ENCODE measurements at places on chromosomes 3 and 15. TPM values are rescaled to one million over a fixed set of nuclear protein-coding genes. Genes with fewer than 3 reads are reported as not detected.
A peak's percentile ranks its signal among the peaks of the same experiment; 100 is the strongest.

CEMIP gene
- total RNA-seq = 2.1 TPM

CCDC191 gene
- 3.1 TPM for total RNA-seq

ABHD17C gene
- total RNA-seq = 152 TPM

TRPC1 gene
- 2.2 TPM for total RNA-seq

AMOTL2 gene
- 17.8 TPM for total RNA-seq

MKRN3 gene
- total RNA-seq = 1.0 TPM

HCLS1 gene
- 9.2 TPM for total RNA-seq

- no peak for DNase-seq
- H3K4me1 ChIP-seq = no peaks in the 10 kb centered on the region
- no peak overlapping the region for H3K27ac ChIP-seq
- no peaks in the 10 kb centered on the region for H3K36me3 ChIP-seq
Observed at GRCh38 chr3:193016437-193016901, 98.8 kb upstream of the MB21D2 start.

- no peak for DNase-seq
- H3K36me3 ChIP-seq = no peaks in the 10 kb centered on the region
- H3K27ac ChIP-seq = no peak overlapping the region
- H3K4me3 ChIP-seq = no peak overlapping the region
- no peaks in the 10 kb centered on the region for H3K27me3 ChIP-seq
Observed at GRCh38 chr3:74119221-74119620, 494.5 kb upstream of the PDZRN3 start.

GRCh38 chr15:80487839-80488390 is 83.7 kb downstream of the ARNT2 start:
- H3K27ac ChIP-seq = no peak overlapping the region
- H3K4me3 ChIP-seq = no peak overlapping the region
- no peaks in the 10 kb centered on the region for H3K4me1 ChIP-seq
- DNase-seq = no peak

DNA sequence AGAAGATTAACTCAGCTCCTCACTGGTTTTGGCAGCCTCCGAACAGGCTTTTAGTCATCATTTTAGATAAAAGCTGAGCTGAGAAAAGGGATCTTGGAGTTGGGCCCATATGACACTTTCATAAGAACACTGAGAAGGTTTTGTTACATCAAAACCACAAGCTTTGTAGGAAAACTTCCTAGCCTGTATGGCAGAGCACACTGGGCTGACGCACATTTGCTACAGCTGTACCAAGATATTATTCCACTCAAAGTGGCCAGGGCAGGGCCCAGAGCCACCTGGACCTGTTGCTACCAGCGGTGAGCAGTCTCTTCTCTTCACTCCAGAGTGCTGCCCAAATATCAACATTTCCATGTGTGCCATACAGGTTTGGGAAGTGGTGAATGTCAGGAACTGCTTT is 160.5 kb upstream of the CCDC54 start:
- no peak for DNase-seq
- H3K4me3 ChIP-seq = no peak overlapping the region
- no peaks in the 10 kb centered on the region for H3K27me3 ChIP-seq
- H3K36me3 ChIP-seq = no peaks in the 10 kb centered on the region
- no peak overlapping the region for H3K27ac ChIP-seq
- H3K4me1 ChIP-seq = no peaks in the 10 kb centered on the region

DNA sequence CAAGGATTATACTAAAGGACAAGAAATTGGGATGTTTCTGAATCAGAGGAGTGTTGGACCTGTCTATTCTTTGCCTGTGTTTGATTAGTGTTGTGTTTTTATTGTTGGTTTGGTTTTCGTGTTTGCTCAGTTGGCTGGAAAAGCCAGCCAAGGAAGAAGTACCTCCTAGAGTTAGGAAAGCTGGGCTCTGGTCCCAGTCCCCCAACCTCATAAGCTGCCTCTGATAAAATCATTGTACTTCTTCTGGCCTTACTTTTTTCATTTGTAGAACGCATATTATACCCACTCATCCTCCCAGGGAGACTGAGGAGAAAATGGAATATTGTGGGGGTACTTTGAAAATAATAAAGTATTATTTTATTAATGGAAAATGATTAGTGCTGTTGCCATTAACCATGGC is 177.4 kb upstream of the TRIM42 start:
- no peaks in the 10 kb centered on the region for H3K27me3 ChIP-seq
- H3K27ac ChIP-seq = no peak overlapping the region
- H3K36me3 ChIP-seq = no peaks in the 10 kb centered on the region

GRCh38 chr3:153591561-153592245 is 429.7 kb downstream of the RAP2B start:
- no peak overlapping the region for H3K4me3 ChIP-seq
- no peak for DNase-seq
- no peak overlapping the region for H3K27ac ChIP-seq
- no peaks in the 10 kb centered on the region for H3K27me3 ChIP-seq

DNA sequence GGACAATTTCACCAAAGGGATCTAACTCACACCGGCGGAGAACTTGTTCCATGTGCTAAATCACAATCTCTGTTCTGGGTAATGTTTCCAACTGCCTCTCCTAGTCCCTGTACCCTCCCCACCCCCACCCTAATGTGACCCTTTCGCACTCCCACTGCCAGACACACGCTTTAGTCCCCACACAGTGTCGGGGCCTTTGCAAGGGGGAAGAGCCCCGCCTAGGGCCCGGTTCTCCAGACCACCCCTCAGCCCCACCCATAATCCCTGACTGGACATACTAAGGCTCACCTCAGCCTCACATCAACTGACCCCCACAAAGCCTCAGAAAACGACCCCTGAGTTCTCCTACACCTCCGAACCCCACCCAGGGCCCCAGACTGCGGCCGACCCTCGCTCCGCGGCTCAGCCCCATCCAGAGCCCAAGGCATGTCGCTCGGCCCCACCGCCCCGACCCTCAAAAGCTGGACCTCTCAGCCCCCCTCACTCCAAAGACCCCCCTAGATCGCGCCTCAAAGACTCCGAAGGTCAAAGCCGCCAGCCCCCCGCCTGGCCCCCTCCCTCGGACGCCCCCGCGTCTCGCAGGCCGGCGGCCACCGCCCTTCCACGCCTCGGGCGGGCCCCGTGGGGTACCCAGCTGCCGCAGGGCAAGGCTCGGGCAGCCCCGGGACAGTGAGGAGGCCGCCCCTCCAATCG is 72.0 kb upstream of the MAP4 start:
- DNase-seq = peak; percentile 46
- H3K4me3 ChIP-seq = peak overlapping the region; percentile 70
- no peaks in the 10 kb centered on the region for H3K36me3 ChIP-seq
- no peaks in the 10 kb centered on the region for H3K4me1 ChIP-seq
- H3K27ac ChIP-seq = peak overlapping the region; percentile 92

GRCh38 chr3:36774052-36774451 is 9.7 kb upstream of the DCLK3 start:
- no peak overlapping the region for H3K4me3 ChIP-seq
- no peaks in the 10 kb centered on the region for H3K4me1 ChIP-seq
- DNase-seq = no peak

- no peaks in the 10 kb centered on the region for H3K4me1 ChIP-seq
- H3K27ac ChIP-seq = no peak overlapping the region
- H3K36me3 ChIP-seq = no peaks in the 10 kb centered on the region
- no peaks in the 10 kb centered on the region for H3K27me3 ChIP-seq
- peak; percentile 44 for DNase-seq
- no peak overlapping the region for H3K4me3 ChIP-seq
Observed at GRCh38 chr15:85289677-85290365, 90.6 kb upstream of the AKAP13 start.

DNA sequence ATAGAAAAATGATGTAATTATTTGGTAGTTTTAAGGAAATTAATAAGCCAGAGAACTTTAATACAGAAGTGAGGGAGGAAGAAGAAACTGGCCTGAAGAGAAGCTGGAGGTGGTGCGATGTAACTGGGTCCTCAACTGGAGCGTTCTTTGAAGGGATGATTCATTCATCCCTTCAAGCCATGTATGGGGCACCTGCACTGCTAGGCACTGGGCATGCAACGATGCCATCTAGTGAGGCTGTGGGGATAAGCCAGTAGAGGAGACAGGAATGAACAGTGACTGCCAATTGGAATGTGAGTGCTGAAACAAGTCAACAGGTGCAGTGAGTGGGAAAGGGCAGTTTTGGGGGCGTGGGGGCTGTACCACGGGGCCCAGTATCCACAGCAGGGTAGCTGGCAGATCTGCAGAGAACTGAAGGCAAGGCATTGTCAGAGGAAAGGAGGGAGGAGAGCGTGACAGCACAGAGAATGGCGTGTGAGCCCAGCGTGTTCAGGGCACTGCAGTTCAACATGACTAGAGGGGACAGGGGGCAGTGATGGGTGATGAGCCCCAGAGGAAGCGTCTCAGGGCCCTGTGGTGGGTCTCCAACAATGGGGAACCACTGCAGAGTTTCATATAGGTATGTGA is 3.8 kb upstream of the KIF23 start:
- H3K27me3 ChIP-seq = no peaks in the 10 kb centered on the region
- no peak for DNase-seq
- H3K27ac ChIP-seq = no peak overlapping the region
- H3K36me3 ChIP-seq = no peaks in the 10 kb centered on the region

DNA sequence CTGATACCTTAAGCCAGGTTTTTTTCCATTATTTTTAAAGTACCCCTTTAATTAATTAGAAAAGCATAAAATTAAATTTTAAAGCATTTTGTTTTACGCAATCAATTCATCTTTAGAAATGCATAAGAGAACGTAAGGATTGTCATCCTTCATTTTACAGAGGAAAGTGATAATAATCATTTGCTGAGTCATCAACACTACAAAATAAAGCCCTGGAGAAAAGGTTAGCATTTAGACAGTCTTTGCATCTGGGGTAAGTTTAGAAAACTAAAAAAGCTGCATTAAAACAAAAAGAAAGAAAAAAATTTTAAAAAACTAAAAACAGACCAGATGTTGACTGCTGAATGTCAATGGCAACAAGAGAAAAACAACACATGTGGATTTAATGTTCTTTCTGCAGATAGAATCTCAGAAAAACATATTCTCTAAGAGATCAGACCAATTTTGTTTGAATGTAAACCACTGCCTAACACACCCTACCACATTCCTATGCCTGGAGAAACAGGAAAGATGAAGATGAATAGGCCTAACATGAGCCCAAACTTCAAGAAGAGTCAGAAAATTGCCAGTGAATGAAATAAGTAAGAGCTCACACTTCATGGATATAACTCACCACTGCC is 59.9 kb downstream of the SUCNR1 start:
- no peaks in the 10 kb centered on the region for H3K27me3 ChIP-seq
- no peaks in the 10 kb centered on the region for H3K4me1 ChIP-seq
- no peaks in the 10 kb centered on the region for H3K36me3 ChIP-seq
- no peak for DNase-seq
- H3K4me3 ChIP-seq = no peak overlapping the region
- no peak overlapping the region for H3K27ac ChIP-seq

DNA sequence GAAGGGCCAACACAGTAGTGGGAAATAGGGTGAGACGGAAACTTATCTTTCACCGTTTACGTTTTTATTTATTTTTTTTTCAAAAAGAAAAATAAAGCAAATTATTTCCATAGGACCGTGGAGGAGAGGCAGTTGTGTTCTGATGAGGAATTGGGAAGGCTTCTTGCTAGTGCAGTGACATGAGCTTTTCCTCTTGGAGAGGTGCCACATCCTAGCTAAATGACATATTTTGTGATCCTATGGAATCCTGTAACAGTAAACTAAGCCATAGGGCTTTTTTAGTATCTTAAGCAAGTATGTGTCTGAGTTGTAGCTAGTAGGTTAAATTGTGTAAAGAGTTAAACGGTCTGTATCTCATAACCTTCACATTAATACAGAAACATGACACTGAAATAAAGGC is 609.9 kb downstream of the RBMS3 start:
- no peak for DNase-seq
- H3K4me3 ChIP-seq = no peak overlapping the region
- H3K27ac ChIP-seq = no peak overlapping the region

DNA sequence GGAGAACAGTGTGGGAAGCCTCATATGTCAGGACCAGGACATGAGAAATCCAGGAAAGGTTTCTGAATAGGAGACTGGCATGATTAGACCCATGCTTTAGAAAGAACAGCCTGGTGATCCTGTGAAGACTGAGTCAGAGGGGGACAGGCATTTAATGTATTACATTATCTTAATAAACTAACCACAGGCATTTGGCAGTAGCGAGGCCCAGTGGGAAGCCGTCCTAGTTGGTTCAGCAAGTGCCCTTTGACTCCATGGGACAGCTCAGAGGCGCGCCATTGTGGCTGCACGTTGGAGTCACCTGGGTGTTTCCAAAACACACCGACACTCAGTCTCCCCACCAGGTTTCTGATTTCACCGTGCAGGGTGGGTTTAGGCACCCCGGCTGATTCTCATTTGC is 90.5 kb upstream of the DGKG start:
- no peak overlapping the region for H3K4me3 ChIP-seq
- no peaks in the 10 kb centered on the region for H3K4me1 ChIP-seq
- DNase-seq = no peak
- H3K27me3 ChIP-seq = no peaks in the 10 kb centered on the region
- no peak overlapping the region for H3K27ac ChIP-seq

DNA sequence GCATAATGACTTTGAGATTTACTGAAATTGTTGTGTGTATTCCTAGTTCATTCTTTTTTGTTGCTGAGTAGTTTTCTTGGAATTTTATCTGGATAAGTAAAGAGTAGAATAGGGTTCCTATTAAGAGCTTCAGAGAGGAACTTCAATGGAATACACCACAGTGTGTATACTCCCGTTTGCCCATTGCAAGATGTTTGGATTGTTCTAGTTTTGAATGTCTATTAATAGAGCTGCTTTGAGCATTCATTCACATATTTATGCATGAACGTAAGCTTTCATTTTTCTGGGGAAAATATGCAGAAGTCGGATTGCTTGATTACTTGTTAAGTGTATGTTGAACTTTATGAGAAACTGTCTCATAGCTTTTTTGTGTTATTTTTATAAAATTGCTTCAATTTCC is 580.5 kb downstream of the OTOL1 start:
- no peak overlapping the region for H3K27ac ChIP-seq
- no peak for DNase-seq
- H3K4me1 ChIP-seq = no peaks in the 10 kb centered on the region
- no peaks in the 10 kb centered on the region for H3K36me3 ChIP-seq

GRCh38 chr3:187025656-187026316 is 95.5 kb downstream of the ST6GAL1 start:
- H3K4me3 ChIP-seq = no peak overlapping the region
- H3K27ac ChIP-seq = peak overlapping the region; percentile 40

GRCh38 chr3:23804441-23805209 is 1.1 kb upstream of the UBE2E1 start:
- H3K27ac ChIP-seq = peak overlapping the region; percentile 51
- peak; percentile 51 for DNase-seq
- no peak overlapping the region for H3K4me3 ChIP-seq
- no peaks in the 10 kb centered on the region for H3K27me3 ChIP-seq

- H3K36me3 ChIP-seq = no peaks in the 10 kb centered on the region
- H3K27me3 ChIP-seq = no peaks in the 10 kb centered on the region
- no peak overlapping the region for H3K27ac ChIP-seq
Observed at GRCh38 chr3:112671930-112672715, 31.2 kb upstream of the CCDC80 start.

- H3K4me1 ChIP-seq = no peaks in the 10 kb centered on the region
- no peaks in the 10 kb centered on the region for H3K36me3 ChIP-seq
- no peaks in the 10 kb centered on the region for H3K27me3 ChIP-seq
Observed at GRCh38 chr15:94070356-94071295, 160.7 kb upstream of the MCTP2 start.

- no peak overlapping the region for H3K27ac ChIP-seq
- no peak for DNase-seq
- H3K4me3 ChIP-seq = no peak overlapping the region
- no peaks in the 10 kb centered on the region for H3K36me3 ChIP-seq
Observed at GRCh38 chr3:194582196-194582905, 50.9 kb downstream of the TMEM44 start.

Data from colonic mucosa (tissue), 4 donors.